T-helper 2 cell (primary cell): ENCODE measurements at places on chromosomes 3 and 15.

- no peak for DNase-seq
Measured at GRCh38 chr15:20295238-20295811, 246.3 kb downstream of the GOLGA6L6 start.

GRCh38 chr3:190131329-190131728 is 10.6 kb upstream of the P3H2 start:
- DNase-seq: no peak

DNA sequence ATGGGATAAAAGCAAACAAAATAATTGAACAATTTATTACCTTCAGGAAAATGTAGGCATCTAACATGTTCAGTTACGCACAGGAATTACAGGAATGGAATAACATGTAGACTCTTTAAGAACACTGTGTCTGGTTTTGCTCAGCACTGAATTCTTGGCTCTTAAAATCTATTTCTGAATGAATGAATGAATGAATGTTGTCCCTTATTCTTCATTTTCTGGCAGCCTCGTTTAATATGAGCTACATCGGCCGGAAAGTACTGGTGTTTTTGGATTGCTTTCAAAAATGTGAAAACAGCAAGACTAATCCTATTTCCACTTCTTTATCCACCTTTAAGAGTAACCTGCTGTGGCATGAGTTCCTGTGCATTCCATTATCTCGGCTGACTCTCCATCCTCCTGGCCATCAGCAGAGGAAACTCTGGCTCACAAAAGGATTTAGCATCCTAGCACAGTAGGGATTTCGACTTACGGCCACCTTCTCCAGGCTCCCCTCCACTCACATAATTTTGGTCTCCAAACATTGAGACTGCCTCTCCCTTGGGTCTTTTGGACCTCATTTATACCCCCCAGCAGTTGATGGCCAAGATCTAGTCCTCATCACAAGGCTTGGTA is 145.3 kb downstream of the FOXP1 start:
- DNase-seq: no peak

GRCh38 chr3:45258317-45258716 is 32.2 kb upstream of the TMEM158 start:
- no peak for DNase-seq

- no peak for DNase-seq
Measured at GRCh38 chr3:5717254-5717653, 529.7 kb downstream of the EDEM1 start.

DNA sequence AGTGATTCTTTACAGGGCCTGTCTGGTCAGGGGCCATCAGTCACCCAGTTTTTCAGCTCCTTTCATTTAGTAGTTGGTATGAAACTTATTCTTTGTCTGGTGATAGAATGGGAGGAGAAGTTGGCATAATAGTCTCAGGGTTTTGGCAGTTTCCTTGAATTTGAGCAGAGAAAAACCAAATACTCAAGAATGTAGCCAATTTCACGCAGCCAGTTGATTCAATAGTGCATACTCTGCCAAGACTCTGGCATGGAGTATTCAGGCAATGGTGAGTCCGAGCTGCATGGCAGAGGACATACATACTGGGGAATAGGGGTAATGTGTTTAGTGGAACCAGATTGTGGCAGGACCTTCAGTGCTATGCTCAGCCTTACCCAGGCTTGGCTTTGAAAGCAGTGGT is 118.3 kb downstream of the GALK2 start:
- DNase-seq: no peak

- DNase-seq: no peak
Measured at GRCh38 chr3:140035871-140036270, 100.9 kb downstream of the CLSTN2 start.

GRCh38 chr3:178397836-178398235 is 138.4 kb upstream of the KCNMB2 start:
- DNase-seq: no peak

GRCh38 chr15:94972314-94972713 is 741.0 kb downstream of the MCTP2 start:
- DNase-seq: no peak

GRCh38 chr3:149816986-149817385 is 4.0 kb downstream of the RNF13 start:
- DNase-seq: no peak

GRCh38 chr15:27495963-27496459 is 525.0 kb downstream of the GABRG3 start:
- DNase-seq: no peak

- no peak for DNase-seq
Measured at GRCh38 chr3:129794311-129795185, 99.0 kb downstream of the TMCC1 start.
